NCI-H187 treated with DMSO at 0.1 percent for 48 hours (cell line): ENCODE measurements at places on chromosomes 5 and 9.

DNA sequence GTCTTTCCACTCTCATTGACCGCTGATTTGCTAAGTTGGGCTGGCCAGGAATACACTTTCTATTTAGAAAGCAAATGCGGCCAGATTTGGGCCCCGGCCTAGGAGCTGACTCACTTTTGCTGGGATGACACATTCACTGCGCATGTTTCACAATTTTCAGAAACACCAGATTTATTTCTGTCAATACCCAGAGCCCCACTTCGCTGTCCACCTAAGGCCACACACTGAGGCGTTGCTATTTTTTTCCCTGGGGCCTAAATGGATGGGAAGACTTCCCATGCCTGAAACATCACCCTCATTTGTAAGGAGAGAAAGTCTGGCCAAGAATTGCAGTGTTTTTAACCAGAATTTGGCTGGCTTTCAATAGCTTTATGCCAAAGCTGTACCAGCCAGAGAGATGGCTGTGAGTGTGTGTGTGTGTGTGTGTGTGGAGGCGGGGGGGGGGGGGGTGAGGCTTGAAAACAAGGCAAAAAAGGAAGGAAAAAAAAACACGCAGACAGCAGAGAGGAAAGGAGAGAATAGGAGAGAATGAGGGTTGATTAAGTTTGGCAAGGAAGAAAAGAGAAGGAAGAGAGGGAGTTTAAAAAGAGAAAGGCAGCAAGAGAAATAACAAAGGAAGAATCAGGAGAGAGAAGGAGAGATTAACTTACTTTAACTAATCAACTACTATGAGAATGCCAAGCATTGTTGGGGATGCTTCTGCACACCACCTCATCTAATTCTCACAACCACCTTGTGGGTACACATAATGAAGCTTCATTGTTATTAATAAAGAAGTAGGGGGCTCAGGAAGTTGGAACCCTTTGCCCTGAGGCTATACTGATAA is 261.4 kb upstream of the KLF4 start:
- DNase-seq = no peak

GRCh38 chr5:72467461-72467860 is 39.7 kb downstream of the ZNF366 start:
- no peak for DNase-seq

DNA sequence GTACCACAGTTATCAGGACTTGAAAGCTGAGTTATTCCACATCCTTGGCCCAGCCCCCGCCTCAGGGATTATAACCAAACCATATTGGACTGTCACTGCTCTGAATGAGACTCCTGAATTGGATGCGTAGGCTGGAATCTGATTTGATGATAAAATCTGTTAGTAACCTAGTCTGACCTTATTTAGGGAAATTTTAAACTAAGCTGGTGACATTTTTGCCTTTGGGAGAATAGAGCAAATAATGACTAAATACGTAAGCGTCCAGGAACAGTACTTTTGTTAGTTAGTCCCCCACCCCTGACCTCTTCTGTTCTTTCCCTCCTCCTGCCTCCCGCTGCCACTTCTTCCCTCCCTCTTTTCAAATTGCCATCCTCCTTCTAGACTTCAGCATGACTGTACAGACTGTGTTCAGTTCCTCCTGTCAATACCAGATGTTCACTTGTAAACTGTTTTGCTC is 92.6 kb downstream of the TLE4 start:
- no peak for DNase-seq

- DNase-seq = no peak
Measured at GRCh38 chr5:143398451-143399237, 4.8 kb downstream of the NR3C1 start.

DNA sequence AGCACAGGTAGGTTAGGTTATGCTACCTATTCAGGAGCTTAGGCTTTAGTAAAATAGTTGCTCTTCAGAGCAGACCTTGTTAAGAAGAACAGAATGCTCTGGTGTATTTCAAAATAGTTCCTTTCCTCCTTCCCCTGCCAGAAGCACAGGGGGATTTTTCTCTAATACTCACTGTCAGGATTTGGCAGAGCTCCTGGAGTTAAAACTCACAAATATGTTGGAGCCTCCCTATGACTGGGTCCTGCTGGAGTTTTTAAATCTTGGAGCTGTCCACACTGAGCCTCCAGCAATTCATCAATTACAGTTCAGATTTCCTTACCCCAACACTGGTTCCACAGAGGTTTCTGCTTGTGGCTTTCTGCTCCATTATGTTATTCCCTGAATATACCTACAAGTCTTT is 1233.8 kb upstream of the WWC1 start:
- DNase-seq = no peak

GRCh38 chr5:10630126-10630525 is 66.3 kb downstream of the ANKRD33B start:
- no peak for DNase-seq

DNA sequence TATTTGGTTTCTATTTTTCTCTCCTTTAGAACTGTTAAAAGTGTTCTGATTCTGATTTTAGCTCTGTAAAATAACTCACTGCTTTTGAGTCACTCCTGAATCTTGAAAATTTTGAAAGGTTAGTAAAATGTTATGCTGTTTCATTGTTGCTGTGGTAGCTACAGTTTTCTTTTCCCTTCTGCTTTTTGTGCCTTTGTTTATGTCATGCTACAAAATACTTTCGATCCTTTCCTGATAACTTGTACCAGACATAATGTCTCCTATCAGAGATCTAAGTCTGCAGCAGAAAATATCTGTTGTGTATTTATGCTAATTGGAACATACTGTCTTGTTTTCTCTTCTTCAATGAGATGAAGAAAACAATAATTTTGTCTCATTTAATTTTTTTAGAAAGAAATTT is 26.9 kb upstream of the CEP120 start:
- no peak for DNase-seq

DNA sequence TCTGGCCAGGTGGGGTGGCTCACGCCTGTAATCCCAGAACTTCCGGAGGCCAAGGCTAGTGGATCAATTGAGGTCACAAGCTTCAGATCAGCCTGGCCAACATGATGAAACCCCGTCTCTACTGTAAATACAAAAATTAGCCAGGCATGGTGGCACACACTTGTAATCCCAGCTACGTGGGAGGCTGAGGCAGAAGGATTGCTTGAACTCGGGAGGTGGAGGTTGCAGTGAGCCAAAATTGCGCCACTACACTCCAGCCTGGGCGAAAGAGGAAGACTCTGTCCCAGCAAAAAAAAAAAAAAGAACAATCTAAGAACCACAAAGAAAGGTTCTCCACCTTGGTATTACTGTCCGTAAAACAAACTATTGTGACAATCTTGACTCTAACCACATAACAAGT is 9.7 kb downstream of the MYO10 start:
- no peak for DNase-seq

- DNase-seq = peak; percentile 19
Measured at GRCh38 chr9:136239983-136240330, 5.7 kb downstream of the QSOX2 start.

- no peak for DNase-seq
Measured at GRCh38 chr5:82674671-82675070, 396.5 kb upstream of the RPS23 start.

DNA sequence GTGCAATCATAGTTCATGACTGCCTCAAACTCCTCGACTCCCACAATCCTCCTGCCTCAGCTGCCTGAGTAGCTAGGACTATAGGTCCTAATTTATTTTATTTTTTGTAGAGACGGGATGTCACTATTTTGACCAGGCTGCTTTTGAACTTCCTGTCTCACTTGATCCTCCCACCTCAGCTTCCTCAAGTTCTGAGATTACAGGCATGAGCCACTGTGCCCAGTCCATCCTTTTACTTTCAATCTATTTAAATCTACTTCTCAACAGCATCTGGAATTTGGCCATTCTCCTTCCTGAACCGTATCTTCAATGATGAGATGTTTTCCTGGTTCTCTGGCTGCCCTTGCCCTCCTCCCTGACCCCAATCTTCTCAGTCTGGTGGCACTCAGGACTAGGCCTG is 12.2 kb upstream of the GRIN1 start:
- DNase-seq = no peak

GRCh38 chr9:37215830-37216229 is 95.5 kb downstream of the ZCCHC7 start:
- no peak for DNase-seq

DNA sequence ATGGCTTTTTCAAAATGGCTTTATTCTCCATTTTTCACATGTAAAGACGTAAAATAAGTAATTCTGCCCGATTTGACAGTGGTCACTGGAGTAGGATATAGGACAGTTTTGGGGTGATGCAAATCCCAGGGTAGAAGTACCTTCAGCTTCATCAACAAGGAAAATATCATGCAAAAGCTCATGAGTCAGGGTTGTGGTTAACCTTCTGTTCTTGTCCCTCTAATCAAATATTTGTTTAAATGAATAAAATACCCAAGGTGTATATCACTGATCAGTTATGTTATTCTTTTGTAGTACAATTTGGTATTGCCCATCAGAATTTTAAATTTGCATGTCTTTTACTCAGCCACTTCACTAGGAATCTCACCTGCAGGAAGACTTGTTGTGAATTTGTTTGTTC is 40.0 kb downstream of the FBXL7 start:
- no peak for DNase-seq

DNA sequence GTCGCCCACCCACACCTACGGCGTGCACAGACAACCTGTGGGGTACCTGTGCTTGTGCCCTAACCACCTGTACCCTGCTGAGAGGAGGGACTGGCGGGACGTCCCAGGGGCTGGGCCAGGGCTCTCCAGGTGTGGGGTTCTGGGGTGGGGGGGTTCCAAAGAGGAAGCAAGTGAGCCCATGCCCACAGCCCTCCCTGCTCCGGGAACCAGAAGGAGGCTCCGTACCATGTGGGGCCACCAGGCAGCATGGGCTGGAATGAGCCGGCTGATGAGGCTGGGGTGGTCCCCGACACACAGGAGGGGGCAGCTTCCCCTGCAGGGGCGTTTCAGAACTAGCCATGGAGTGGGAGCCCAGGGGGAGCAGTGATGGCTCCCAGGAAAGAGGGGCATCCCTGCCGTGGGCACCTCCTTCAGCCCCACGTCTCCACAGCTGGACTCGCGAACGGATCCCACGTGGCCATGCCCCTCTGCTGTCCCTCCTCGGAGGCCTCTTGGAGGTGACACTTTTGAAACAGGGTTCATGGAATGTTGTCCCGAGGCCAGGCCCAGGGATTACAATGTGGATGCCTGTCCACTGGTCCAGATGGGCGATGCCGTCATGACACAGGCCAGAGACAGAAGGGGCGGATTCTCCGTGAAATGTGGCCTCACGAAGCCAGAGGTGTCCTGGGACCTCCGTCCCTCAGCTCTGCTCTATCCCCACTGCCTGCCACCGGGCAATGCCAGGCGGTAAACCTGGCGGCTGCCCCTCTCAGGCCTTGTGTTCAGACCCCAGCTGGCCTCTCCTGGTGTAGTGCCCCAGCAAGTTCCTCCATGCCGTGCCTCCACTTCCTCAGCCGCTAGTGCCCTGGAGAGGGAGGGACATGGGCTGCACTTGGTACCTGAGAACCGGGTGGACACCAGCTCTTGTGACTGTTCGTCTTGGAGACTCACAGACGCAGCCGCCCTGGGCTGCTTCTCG is 33.6 kb upstream of the IRX4 start:
- DNase-seq = no peak

DNA sequence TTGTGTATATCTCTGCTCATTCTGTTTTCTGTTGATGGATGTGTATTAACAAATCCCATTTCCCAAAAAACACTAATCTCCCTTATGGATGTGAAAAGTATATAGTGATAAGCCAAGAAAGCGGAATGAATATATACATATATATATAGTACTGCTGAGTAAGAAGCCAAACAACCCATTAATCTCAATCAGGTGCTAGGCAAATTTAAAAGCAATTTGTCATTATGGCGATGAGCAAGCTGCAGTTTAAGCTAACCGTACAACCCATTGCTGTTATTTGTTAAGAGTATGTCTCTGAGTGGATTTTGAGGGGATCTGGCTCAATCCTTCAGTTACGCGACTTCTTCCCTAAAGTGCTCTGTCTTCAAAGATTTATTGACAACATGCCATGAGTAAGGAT is 640.4 kb upstream of the ARRDC3 start:
- no peak for DNase-seq

DNA sequence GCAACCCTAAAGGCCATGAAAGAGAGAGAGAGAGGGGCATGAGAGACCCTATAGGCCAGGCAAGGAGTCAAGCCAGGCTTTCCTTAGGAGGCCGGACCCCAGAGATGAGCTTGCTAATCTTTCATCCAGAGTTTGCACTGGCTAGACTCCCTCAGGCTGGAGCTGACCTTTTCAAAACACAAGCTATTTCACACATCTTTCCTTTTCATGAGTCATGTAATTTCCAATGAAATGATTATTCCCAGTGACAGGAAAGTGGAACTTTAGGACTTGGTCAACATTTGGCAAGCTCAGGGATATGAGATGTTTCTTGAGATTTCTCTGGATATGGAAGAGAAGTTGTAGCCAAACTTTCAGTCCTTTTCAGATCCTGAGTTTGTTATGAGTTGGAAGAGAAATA is 117.7 kb downstream of the TARS1 start:
- no peak for DNase-seq

DNA sequence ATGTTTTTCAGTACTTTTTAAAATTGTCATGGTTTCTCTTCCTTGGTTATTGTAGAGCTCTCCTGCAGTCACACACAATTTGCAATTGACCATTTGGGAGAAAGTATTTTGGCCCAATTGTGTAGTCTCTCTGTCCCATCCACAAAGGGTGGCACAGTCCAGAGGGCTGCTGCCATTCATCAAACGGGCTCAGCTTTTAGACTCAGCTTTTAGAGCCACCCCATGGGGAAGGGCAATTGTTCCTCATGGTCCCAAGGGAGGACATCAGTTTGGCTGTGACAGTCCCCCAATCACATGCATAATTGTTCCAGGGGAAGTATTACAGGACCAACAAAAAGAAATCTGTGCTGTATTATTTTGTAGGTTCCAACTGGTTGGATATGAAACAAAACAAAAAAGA is 207.6 kb downstream of the ZNF462 start:
- no peak for DNase-seq

DNA sequence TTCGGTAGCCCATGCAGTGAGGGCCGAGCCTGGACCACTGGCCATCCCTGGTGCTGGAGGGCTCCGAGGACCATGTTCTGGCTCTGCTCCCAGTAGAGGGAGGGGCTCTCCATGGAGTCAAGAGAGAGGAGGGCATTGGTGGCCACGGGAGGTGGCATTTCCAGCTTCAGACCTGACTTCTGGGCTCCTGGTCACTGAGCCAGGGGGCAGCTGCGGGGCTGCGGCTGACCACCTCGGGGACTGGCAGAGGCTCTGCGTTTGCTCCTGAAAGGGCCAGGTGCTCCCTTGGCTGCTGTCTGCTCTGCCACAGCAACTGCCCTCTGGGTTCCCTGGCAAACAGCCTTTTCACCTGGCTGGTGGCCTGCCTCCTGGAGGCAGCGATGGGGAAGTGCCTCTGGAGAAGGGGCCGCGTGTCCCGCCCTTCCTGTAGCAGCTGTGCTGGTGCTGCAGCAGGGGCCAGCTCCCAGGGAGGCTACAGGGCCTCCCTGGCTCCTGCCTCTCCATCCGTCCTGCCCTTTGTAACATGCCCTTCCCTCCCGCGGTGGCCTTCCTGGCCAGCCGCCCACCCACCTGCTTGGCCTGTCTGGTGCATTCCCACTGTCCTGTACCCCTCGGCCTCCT is 144.6 kb downstream of the CACNA1B start:
- no peak for DNase-seq
